ENCODE measurements at places on chromosomes 2 and 18. TPM values are rescaled to one million over a fixed set of nuclear protein-coding genes. Genes with fewer than 3 reads are reported as not detected.

GRCh38 chr18:5673616-5674015 lies 129.8 kb upstream of the EPB41L3 start:
- DNase-seq, result no peak
- H3K27me3 ChIP-seq, result no peaks in the 10 kb centered on the region
- H3K36me3 ChIP-seq, result no peaks in the 10 kb centered on the region

- DNase-seq, result no peak
- no peaks in the 10 kb centered on the region for H3K27me3 ChIP-seq
- H3K4me3 ChIP-seq, result no peak overlapping the region
- H3K4me1 ChIP-seq, result no peaks in the 10 kb centered on the region
These were observed 40.1 kb upstream of the PTH2R start for GRCh38 chr2:208366215-208367127.

DNA sequence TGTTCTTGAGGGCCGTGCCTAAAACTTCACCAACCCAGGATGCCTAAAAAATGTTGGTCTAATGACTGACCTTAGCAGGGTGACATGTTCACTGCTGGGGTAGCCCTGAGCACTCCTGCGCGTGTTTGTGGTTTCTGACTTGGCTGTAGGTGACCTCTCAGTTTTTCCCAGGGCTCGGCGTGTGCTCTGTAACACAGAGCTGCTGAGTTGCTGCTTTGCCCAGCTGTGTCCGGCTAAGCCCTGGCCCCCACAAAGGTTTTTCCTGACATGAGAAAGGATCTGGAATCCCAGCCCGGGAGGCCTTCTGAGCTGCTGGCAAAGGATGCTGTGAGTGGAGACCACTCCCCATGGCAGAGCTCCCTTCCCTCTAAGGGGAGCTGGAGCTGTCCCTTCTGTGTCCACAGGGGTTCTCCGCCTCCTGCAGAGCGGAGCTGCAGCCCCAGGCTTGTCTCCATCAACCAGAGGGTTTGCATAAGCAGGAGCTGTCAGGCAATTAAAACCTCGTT lies 52.7 kb downstream of the CRIM1 start:
- no peaks in the 10 kb centered on the region for H3K36me3 ChIP-seq
- no peaks in the 10 kb centered on the region for H3K27me3 ChIP-seq
- DNase-seq, result peak; percentile 61

DNA sequence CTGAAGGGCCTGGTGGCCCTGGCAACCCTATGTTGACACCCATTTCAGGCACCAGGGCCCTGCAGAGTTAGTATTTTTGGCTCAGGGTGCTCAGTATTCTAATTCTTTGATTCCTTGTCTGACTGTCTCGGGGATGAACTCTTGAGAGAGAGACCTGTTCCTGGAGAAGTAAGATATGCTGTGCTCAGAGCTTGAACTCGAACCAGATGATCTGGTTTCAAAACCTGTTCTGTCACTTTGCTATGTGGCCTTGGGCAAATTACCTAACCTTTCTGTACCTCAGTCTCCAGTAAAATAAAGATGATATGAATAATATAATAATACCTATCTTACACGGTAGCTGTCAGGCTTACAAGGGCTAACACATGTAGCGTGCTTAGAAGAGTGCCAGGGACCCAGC lies 294.2 kb downstream of the DYSF start:
- H3K27me3 ChIP-seq, result no peaks in the 10 kb centered on the region
- H3K4me3 ChIP-seq, result no peak overlapping the region
- DNase-seq, result no peak

DNA sequence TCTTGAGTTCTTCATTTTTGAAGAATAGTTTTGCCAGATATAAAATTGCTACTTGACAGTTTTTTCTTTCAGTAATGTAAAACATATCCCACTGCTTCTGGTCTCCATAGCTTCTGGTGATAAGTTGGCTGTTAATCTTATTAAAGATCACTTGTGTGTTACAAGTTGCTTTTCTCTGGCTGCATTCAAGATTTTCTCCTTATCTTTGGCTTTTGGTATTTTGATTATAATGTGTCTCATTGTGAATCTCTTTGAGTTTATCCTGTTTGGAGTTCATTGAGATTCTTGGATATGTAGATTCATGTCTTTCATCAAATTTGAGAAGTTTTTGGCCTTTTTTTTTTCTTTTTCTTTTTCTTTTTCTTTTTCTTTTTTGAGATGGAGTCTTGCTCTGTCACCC lies 20.2 kb upstream of the ADNP2 start:
- no peaks in the 10 kb centered on the region for H3K27me3 ChIP-seq
- H3K4me1 ChIP-seq, result no peaks in the 10 kb centered on the region
- no peak for DNase-seq
- H3K4me3 ChIP-seq, result no peak overlapping the region

GRCh38 chr2:121074293-121074932 lies 210.6 kb downstream of the TFCP2L1 start:
- H3K4me3 ChIP-seq, result peak overlapping the region; percentile 26
- no peaks in the 10 kb centered on the region for H3K4me1 ChIP-seq
- peaks cover 4% of the 10 kb centered on the region for H3K27me3 ChIP-seq
- H3K36me3 ChIP-seq, result no peaks in the 10 kb centered on the region

DNA sequence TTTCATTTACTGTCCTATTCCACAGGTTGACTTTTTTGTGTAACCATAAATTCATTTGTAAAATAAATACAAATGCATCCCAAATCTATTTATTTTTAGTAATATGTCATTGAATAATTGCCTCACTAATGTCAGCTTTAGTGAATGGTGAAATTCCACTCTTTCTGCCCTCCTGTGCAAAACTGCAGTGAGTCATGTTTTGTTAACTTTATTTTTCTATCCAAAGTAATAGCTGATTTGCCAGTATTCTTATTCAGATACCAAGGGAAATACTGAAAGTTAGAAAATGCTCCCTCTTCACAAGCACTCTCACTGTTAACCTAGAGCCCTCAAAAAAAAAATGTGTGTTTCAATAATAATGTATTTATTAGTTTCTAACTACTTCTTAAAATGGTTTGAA lies 322.8 kb downstream of the RIT2 start:
- no peak overlapping the region for H3K27ac ChIP-seq
- H3K27me3 ChIP-seq, result no peaks in the 10 kb centered on the region
- H3K4me1 ChIP-seq, result no peaks in the 10 kb centered on the region
- H3K36me3 ChIP-seq, result peaks cover 8% of the 10 kb centered on the region
- H3K4me3 ChIP-seq, result no peak overlapping the region

DNA sequence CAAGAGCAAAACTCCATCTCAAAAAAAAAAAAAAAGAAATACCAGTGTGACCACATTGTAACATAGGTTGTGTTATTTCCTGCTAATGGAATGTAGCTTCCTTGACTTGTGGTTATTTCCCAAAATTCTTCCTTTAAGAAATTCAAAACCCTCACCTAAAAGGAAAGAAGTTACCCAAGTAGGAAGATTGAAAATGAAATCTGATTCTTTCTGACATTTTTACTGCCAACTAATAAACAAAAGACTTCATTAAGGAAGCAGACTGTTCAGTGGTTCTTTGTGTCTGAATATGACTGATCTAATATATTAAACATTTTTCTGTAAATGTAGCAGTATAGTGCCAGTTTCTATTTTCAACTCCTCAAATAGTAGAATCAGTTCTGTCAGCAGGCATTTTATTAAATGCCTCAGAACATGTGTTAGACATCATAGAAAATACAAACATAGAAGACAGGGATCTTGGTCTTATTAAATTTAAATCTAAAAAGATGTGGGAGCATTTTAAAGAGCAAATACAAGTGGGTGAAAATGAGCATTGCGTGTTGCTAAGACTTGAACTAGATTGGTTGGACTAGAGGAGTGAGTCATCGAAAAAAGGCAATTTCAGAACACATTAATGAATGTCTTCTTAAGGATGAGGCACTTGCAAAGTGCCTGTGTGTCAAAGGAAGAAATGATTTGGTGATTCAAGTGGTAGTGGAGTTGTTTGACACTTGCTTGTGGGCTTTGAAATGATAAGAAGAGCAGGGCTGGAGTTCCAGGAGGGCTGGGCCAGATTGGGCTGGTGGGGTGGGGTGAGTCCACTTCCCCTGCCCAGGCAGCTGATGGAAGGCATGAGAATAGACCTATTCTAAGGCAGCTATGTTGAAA lies 53.4 kb downstream of the PKP4 start:
- H3K4me1 ChIP-seq, result peaks cover 11% of the 10 kb centered on the region
- peaks cover 5% of the 10 kb centered on the region for H3K36me3 ChIP-seq
- no peak overlapping the region for H3K4me3 ChIP-seq
- DNase-seq, result no peak
- H3K27ac ChIP-seq, result no peak overlapping the region

ALPP gene
- total RNA-seq, result 0.20 TPM

CYP27A1 gene
- 3.1 TPM for total RNA-seq

Measured in H9 (cell line).